ENCODE measurements at places on chromosomes 2 and 18.

- DNase-seq: no peak
Observed at GRCh38 chr18:26483633-26484032, 64.7 kb downstream of the KCTD1 start.

DNA sequence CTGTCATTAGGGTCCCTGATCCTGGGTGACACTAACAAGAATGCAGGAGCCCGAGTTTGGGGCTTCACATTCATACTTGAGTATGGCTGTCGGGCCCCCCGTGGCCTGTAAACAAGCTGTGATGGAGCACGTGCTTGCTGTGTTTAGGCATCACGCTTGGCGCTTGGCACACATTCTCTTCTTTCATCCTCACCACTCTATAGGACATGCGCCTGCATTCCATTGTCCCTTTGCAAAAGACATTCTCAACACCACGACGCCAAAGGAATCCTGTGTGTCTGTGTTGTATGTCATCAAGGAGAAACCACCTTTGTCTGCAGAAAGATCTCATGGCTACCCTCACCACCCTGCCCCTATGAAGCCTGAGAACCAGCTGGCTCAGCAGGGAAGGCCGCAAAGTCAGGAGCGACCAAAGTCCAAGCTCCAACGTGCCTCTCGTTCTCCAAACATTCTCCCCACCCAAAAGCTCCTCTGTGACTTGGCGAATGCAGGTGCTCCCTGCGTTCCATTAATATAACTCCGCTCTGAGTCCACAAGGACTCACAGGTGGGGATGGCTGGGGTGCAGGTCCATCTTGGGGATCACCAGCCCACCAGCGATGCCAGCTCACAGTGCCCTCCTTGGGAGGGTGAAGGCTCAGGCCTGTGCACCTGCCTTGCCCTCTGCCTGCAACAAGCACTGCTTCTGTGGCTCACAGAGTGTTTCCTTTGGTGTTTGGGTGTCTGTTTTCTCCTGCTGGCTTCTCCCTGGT, 6.2 kb upstream of the PER2 start:
- DNase-seq: no peak

GRCh38 chr2:231222318-231223000, 24.0 kb downstream of the ARMC9 start:
- peak; percentile 61 for DNase-seq

DNA sequence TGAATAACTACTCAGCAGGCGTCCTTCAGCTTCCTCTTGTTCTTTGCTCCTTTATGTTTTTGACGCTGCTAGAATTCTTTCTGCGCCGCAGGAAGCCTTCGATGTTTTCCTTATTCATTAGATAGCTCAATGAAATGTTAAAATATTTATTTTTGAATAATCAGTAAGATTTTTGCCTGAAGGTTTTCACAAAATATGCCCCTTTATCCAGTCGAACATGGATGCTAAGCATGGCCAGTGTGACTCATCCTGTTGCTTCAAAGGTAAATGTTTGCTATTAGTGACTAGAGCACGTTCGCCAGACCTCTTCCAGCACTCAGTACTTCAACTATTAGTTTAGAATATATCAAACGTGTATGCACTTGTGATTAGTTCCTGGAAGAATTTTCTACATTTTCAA, 7.6 kb upstream of the MEIS1 start:
- no peak for DNase-seq

DNA sequence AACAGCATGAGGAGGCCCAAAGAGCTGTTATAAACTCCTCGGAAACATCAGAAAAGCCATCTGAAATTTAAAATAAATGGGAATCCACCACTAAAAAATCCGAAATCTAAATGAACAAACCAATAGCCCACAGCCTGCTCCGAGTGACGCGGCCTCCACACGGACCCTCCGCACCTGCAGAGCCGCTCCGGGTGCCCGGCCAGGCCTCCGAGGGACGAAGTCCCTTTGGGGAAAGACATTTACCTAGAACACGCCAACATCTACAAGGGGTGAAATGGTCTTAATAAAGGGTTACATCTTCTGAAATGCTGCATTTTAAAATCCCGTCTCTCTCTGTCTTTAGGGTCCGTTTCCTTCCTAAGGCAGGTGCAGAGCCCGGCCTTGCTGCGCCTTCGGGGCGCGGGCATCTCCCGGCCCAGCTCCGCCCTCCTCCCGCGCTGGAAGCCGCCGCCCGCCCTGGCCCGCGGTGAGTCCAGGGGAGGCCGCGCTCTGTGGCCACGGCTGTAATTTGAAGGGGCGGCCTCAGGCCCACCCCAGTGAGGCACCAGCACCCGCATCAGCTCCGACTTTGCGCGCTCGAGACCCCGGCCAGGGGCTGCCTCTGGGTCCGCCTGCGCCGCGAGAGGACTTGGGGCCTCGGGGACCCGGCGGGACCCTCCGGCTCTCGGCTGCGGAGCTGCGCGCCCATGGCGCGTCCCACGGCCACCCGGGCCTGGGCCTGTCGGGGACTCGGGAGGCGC, 42.3 kb upstream of the CTDP1 start:
- no peak for DNase-seq

- DNase-seq: no peak
Observed at GRCh38 chr2:158006961-158007719, 94.5 kb upstream of the UPP2 start.

DNA sequence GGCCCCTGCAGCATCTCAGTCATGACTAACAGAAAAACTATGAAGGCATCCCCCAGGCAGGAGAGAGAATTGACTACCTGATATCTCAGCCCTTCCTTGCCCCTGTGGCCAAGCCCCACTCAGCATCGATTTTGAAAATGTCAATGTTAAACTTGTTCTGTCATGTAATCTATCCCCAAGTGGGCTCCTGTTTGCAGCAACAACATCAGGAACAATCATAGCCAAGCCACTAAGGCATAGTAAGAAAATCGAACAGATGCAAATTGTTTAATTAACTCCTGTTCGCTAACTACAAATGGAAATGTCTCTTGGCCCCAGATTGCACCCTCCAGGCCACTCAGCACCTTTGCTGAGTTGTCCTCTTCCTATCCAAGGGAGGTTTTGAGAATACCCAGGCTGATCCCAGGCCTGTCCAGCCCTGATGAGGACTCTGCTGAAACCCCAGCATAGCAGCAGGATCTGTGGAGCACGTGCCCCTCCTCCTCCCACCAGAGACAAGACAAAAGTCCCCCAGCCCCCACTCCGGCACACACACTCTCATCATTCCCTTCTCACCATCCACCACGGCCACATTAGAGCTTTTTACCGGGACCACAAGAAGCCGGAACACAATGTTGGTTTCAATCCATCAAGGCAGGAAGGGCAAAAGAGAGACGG, 150.1 kb downstream of the TNS1 start:
- DNase-seq: no peak

DNA sequence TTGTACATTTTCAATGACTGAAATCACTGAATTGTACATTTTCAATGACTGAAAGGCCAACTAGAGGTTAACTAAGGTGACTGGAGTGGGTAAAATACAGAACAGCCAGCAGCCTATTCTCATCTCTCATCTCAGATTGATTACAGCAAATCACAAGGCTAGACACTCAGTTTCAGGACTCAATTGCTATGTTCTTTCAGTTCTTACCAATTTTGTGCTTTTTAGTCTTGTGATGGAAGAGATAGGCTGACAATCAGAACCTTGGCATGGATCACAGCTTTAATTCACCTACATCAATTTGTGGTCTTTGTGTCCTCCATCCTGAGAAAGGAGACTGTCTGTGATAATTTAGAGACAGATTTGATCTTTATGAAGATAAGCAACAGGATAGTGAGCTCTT, 124.7 kb downstream of the GULP1 start:
- no peak for DNase-seq

- no peak for DNase-seq
Observed at GRCh38 chr2:169034256-169034655, 3.1 kb upstream of the ABCB11 start.
